ENCODE measurements at places on chromosomes 7 and 10.

- DNase-seq: no peak
Measured at GRCh38 chr7:24702755-24703154, 54.5 kb downstream of the GSDME start.

DNA sequence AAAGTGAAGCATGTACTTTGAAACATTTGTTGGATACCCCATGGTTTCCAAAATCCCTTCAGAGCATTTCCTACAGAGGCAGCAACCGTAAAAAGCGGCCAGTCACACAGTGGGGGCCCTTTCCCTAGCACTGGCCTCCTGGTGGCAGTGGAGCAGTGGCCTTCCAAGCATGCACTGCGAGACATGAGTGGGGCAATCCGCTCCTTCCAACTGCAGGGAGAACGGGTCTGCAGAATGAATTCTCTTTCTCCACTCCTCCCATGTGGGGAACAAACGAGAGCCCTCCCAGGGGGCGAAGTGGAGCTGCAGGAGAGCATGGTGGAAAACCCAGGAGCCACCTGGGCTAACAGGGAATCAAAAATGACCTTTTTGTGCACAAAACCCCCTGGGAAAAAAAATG, 542.9 kb upstream of the GALNT17 start:
- DNase-seq: no peak

- no peak for DNase-seq
Measured at GRCh38 chr7:3242398-3242972, 58.6 kb upstream of the SDK1 start.

- DNase-seq: no peak
Measured at GRCh38 chr7:141057788-141058187, 16.1 kb upstream of the TMEM178B start.

DNA sequence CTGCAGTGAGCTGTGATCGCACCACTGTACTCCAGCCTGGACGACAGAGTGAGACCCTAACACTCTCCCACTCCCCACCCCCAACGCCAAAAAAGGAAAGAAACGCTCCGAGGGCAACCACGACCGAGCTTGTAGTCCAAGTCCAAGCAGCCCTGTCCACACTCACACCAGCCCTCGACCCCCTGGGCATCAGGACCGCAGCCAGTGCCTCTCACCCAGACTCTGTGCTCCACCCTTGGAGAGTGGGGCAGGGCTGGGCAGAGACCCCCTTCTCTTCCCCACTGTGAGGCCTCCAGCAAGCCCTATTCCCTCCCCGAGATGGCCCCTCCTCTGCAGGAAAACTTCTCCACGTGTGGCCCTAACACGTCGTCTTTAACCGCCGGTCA, 82.6 kb downstream of the FOXL3 start:
- no peak for DNase-seq

DNA sequence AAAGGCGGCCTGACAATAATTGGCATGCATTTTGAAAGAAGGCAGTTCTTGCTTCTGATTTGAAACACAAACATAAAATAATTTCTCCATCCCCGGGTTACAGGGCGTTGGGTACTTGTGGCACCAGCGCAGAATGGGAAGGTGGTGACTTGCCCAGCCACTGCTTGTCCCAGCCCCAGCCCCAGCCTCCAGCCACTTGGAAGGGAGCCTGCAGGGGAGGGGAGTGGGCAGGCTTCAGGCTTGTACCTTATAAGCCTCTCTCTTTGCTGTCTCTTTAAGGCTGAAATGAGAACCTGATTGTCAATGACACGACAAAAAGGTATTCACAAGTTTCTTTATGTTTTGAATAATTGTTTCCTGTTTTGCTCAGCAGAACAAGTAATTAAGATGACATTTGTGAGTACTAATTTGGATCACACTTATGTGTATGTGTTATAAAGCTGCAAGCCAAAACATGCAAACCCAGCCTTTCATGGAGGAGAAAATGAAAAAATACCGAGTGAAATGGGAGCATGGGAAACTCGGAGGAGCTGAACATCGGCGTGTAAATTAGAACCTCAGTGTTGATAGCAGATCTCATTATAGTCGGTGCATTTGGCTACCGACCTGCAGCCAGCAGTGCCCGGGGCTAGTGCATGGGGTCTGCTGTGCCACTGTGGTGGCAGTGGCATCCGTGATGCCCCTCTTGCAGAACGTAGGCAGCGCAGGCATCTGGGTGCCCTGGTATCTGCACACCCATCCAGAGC, 129.9 kb downstream of the EBF3 start:
- DNase-seq: no peak

- DNase-seq: no peak
Measured at GRCh38 chr7:38512704-38513103, 118.5 kb downstream of the AMPH start.

- DNase-seq: no peak
Measured at GRCh38 chr7:127337581-127337980, 54.9 kb downstream of the ZNF800 start.

GRCh38 chr7:100088621-100089457, at the start of gene COPS6:
Gene COPS6, plus strand, starts transcription at chr7:100088969. Its CDS starts 22 bp downstream, at chr7:100088991.
- no peak for DNase-seq

GRCh38 chr10:18542832-18543231, 108.6 kb downstream of the NSUN6 start:
- DNase-seq: no peak
